Fibroblast of skin of right biceps (primary cell): ENCODE measurements at places on chromosomes 2 and 18.

DNA sequence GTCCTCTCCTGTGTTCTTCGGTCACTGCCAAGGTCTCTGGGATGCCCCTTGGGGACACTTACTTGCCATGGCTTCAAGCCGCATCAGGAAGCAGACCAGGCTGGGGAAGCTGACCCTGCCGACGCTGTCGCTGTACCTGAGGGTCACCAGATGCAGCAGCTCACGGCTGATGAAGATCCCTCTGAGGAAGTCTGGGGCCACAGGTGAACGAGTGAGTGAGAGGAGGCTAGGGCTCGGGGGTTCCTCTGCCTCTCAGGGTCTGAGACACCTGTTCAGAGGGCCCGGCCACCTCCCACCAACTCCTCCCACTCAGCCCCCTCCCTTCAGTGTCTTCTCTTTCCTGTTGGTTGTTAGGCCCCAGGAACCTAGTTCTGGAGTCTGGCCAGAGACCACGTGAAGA, 74.9 kb downstream of the CAPN13 start:
- DNase-seq, result no peak

DNA sequence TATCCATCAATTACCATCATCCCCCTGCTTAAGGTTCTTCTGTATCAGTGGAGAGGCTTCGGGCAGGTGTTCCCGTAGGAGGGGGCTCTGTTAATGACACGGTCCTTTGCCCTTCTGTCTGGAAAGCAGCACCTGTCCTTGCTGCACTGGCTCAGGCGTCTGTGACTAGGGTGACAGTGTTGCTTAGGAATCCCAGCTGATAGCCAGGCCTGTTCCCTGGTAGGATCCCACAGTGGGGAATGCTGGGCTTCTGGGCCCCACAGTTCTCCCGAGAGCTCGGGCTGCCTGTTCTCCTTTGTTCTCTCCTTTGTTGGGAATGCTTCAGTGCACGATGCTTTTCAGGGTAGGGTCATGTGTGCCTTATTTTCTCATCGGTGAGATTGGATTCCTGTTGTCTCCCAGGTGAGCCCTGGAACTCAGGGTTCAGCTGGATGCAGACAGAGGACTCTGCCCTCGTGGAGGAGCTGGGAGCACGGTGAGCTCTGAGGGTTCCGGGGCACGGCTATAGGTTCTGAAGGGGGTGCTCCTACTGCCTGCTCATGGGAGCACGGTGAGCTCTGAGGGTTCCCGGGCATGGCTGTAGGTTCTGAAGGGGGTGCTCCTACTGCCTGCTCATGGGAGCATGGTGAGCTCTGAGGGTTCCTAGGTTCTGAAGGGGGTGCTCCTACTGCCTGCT, 9.6 kb downstream of the SNTG2 start:
- DNase-seq, result no peak

DNA sequence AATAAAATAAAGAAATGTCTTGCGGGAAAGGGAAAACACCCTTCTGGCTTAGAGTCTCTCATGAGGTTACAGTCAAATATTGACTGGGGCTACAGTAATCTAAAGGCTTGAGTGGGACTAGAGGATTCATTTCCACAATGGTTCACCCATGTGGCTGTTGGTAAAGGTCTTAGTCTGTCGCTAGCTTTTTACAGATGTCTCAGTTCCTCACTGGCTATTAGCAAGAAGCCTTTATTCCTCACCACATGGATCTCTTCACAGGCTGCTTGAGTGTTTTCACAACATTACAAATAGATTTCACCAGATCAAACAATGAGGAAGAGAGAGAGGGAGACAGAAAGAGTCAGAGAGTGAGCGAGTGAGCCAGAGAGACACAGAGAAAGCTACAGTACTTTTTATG, 8.3 kb upstream of the ZC3H15 start:
- no peak for DNase-seq

GRCh38 chr2:223696719-223697118, 94.6 kb upstream of the SCG2 start:
- peak; percentile 34 for DNase-seq

DNA sequence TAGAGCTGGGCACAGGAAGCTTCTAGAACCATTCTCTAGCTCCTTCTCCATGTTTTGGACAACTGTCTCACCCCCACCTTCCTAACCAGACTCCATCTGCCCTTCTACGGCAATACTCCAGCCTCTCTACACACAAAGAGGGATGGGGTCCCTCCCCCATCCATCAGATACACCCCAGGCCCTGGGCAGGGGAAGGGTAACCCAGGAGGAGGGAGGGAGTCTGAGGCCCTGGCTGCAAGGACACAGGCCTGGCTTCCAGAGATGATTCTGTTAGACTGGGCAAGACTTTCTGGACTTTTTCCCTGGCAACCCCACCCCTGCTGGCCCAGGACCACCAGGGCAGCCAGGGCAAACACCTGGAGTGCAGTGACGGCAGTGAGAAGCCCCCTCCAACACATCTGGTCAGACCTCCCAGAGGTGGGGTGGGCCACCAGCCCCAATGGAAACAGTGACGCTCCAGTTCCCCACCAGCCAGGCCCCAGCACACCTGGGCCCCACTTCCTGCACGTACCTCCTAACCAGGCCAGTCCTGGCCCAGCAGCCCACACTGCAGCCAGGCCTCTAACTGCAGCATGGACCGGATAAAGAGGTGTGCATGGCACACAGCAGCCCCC, 6.5 kb downstream of the CYP26B1 start:
- no peak for DNase-seq

GRCh38 chr2:60553495-60554073, at the start of gene BCL11A:
BCL11A (minus strand) TSS chr2:60553654; CDS start chr2:60553270, 384 bp downstream.
- peak; percentile 95 for DNase-seq

DNA sequence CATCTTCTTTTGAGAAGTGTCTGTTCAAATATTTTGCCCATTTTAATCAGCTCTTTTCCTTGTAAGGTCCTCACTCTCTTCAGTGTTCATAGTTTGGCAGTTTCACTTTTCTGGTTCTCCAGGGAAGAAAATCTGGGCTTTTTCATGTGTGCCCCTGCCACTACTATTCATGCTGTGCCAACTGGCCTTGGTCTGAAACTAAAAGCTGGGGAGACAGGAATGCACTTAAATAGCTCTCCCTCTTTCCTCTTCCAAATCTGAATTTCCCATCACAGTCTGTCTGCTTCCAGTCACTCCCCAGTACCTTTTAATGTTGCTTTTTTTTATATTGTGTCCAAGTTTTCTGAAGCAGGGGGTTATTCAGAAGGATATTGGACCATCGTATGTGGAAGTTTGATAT, 574.3 kb upstream of the POU3F3 start:
- no peak for DNase-seq

GRCh38 chr2:106701203-106702022, 184.6 kb downstream of the ST6GAL2 start:
- DNase-seq, result no peak

- DNase-seq, result no peak
These were observed 7.2 kb upstream of the NEURL3 start for GRCh38 chr2:96512341-96512740.

GRCh38 chr2:119939915-119940314, 73.0 kb upstream of the EPB41L5 start:
- DNase-seq, result no peak

- peak; percentile 13 for DNase-seq
These were observed 41.1 kb downstream of the LDAH start for GRCh38 chr2:20781656-20782265.

GRCh38 chr2:27754138-27754588, 17.4 kb upstream of the MRPL33 start:
- peak; percentile 75 for DNase-seq

- peak; percentile 26 for DNase-seq
These were observed 70.8 kb downstream of the INPP4A start for GRCh38 chr2:98515250-98515991.

DNA sequence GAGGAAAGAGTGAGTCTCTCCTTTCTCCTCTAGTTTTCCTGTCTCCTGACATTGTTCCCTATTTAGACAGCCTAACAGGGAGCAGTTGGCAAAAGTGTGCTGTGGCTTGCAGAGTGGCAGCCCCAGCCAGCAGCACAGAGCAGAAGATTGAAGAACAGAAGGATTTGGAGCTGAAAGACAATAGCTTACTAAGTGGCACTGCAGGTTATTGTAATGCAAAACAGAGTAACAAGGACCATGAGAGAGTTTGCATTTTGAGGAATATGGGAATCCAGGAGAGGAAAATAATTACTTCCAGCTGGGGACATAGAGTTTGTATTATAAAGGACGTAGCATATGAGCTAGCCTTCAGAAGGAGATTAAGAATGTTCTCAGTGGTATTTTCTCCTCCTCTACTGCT, 342.4 kb downstream of the AKAIN1 start:
- no peak for DNase-seq

DNA sequence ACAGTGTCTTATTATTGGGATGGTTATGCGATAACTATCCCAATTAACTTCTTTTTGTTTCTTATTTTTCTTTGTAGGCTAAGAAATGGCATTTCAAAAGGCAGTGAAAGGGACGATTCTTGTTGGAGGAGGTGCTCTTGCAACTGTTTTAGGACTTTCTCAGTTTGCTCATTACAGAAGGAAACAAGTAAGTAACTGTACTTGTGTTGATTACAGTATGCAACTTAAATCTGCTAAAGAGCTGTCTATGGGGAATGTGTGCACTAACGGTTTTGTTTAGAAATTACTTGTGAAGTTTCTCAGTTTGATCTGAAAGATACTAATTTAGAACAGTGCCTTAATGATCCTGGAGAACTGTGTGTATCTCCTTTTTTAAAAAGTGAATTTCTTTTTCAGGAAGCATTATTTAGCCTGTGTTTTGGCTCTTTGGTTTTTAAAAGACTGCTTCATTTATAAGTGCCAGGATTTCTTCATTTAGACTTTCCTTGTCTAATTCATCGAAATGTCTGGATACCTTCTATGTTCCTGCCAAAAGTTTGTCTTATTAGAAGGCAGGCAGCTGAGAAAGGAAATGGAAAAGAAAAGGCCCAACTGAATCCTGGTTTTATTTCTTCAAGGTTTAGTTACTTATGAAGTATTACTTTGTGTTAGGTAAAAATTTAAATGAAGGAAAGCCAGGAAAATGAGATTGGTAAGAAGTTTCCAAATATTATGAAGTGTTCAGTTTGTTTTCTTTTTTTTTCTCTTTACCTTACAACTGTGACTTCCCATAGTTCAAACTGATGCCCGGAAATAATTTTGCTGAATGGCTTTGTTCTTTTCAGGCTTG, 40.1 kb downstream of the GPD2 start:
- DNase-seq, result no peak

GRCh38 chr2:85994421-85994777, 105.6 kb upstream of the ST3GAL5 start:
- DNase-seq, result no peak

GRCh38 chr2:171893824-171894611, at the start of gene SLC25A12:
SLC25A12 (minus strand) TSS chr2:171894244; CDS start chr2:171894214, 30 bp downstream.
- peak; percentile 82 for DNase-seq

GRCh38 chr18:63979409-63979920, 9.6 kb downstream of the SERPINB8 start:
- peak; percentile 70 for DNase-seq

GRCh38 chr18:22783245-22783644, 149.9 kb upstream of the RBBP8 start:
- DNase-seq, result no peak

DNA sequence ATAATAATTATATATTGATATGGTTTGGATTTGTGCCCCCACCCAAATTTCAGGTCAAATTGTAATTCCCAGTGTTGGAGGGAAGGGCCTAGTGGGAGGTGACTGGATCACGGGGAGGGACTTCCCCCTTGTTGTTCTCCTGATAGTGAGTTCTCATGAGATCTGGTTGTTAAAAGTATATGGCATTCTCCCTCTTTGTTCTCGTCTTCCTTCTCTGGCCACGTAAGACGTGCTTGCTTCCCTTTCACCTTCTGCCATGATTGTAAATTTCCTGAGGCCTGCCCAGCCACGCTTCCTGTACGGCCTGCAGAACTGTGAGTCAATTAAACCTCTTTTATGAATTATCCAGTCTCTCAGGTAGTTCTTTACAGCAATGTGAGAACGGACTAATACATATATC, 88.3 kb downstream of the ROCK2 start:
- no peak for DNase-seq

DNA sequence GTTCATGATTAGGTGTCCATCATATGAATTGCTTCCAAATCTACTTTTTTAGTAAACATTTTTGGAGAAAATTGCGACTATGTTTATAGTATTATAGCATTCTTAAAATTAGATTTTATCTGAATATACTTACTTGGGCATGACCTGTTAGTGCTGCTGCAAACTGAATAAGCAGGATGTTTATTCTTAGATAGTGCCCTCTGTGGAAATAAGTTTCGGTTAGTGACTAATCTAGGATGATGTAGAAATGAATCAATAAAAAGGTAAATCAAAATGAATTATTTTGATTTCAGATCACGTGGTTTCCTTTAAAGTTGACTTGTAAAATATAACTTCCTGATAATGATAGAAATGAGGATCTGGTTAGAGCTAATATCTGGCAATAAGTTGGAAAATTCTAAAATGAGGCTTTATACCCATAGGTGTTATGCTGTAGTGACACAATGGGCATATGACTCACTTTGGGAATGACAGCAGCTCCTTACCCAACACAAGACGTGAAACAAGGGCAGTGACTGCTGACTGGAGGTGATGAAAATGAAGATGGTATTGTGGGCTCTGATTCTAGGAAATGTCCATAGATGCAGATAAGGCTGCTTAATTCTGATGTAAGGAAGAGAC, 165.8 kb upstream of the TCF4 start:
- peak; percentile 21 for DNase-seq

DNA sequence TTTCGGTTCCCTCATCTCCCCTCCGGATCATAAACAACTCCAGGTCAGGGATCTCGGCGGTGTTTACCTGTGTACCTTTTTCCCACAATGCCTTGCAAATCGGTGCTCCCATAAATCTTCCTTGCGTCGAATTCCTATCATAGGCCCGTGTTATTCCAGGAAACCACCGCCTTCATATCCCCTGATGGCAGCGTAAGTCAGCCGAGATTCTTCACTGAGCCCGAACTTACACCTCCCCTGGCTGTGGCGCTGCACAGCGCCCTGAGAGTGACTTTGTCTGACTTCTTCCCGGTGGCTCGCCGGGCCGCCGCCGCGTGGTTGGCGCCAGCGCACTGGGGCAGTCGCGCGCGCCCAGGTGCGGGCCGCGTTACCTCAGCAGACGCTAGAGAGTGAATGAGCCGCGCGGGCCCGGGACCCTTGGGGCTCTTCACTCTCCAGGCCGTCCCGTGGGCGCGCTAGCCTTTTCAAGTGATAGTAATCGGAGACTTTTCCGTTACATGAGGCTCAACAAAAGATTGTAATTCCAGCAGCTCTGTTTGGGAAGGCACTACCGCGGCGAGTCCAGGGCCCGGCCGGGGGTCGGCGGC, 101.6 kb downstream of the SPTBN1 start:
- peak; percentile 68 for DNase-seq

GRCh38 chr2:107717661-107718060, 109.0 kb upstream of the RGPD4 start:
- DNase-seq, result no peak

DNA sequence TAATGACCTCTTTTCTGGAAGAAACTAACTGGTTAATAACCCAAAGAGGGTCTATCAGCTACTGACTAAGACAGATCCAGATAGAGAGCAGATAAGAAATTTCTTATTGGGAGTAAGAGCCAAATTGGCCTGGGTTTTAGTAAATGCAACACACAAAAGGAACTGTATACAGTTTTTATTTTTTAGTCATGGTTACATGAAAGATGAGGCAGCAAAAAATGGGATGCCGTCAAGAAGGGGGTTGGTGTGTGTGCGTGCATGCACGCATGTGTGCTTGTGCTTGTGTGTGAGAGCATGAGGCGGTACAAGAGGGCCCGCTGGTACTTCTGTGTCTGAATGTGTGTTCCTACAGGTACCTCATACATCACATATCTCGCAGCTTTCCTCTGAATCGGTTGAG, 466.2 kb upstream of the HNRNPA3 start:
- DNase-seq, result no peak

- no peak for DNase-seq
These were observed 271.5 kb upstream of the EPAS1 start for GRCh38 chr2:46025676-46026075.
